Erythroblast (primary cell): ENCODE measurements at places on chromosomes 3 and 15.
A peak's percentile ranks its signal among the peaks of the same experiment; 100 is the strongest.

- DNase-seq: no peak
These were observed 80.0 kb downstream of the MITF start for GRCh38 chr3:69819282-69819681.

DNA sequence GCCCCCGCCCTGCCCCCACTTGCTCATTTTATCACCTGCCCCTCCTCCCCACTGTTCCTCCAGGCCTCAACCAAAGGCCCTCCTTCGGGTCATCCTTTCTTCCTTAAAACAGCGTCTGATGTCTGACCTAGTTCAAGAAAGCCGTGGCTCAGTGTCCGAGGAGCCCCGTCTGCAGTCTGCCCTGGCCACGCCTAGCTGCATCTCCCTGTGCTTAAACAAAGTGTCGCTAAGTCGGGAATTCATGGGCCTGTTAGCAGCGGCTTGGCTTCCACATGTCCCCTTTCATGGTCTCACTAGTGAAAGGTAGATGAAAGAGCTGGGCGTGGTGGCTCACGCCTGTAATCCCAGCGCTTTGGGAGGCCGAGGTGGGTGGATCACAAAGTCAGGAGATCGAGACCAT, 41.2 kb downstream of the TM2D3 start:
- DNase-seq: no peak

GRCh38 chr3:183515968-183516851, 39.3 kb downstream of the KLHL6 start:
- DNase-seq: no peak

- no peak for DNase-seq
These were observed 121.9 kb downstream of the CHST2 start for GRCh38 chr3:143241481-143241951.

DNA sequence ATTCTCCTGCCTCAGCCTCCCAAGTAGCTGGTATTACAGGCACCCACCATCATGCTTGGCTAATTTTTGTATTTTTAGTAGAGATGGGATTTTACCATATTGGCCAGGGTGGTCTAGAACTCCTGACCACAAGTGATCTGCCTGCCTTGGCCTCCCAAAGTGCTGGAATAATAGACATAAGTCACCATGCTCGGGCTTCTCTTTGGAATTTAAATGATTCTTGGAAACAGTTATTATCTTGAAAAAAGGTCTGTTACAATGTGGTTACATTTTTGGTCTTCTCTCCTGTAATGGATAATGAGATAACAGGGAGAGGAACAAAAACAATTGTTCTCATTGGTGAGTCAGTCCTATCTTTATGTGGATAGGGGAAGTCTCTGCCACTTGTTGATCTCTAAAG, 59.8 kb upstream of the AADACL2 start:
- no peak for DNase-seq

- no peak for DNase-seq
These were observed 79.1 kb upstream of the TUSC7 start for GRCh38 chr3:116630494-116630893.

DNA sequence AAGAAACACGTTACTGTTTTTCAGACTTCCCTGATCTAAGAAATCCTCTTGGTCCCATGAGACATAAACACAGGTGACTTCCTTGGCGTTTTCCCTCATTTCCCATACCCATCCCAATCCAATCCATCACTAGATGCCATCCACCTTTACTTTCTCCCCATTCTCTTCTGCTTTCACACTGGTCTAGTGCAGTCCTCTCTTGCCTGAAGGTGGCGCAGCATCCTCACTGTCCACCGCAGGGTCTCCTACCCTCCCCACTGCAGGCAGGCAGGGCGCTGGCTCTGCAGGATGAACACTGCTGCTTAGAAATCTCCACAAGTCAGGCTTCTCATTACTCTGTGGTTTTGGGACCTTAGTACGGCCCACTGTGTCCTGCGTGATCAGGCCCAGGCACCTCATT, 58.2 kb downstream of the RAB7A start:
- peak; percentile 61 for DNase-seq

GRCh38 chr3:193730976-193731375, 138.0 kb downstream of the OPA1 start:
- DNase-seq: no peak

GRCh38 chr15:88036154-88036839, 220.2 kb downstream of the NTRK3 start:
- DNase-seq: no peak

DNA sequence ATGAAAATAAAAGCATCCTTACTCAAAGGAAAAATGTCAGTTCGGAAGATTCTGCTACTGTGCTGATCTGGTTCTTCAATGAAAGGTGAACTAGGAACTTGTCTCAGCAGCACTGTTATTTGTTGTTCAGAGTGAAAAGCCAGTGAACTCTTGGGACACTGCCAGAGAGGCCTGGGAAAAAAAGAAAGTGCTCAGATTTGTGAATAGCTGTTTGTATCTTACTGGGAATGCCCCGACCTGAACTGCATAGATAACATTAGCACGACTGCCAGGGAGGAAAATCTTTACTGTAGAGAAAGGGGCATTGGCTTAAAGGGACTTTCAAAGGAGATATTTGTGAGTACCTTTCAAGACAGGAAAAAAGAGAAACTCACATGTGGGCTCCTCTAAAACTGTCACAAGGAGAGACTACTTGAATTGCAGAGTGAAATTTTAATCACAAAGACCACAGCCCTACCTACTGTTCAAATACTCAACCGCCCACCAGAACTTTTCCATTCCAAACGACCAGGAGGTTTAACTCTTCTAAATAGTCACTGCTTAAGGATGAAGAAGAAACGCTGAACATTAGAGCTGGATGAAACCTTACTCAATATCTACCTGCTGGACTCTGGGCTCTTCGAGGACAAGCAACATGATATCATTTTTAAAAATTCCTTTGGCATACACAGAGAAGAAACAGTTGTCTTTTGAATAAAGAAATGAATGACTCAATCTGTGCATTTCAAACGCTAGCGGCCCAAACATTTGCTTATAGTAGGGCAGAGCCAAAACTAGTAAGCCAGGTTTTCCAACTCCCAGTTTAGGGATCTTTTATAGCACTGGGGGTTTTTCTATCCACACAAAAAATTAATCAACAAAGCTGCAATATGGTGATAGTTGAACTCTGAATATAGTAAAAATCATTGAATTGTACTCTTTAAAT, 13.4 kb downstream of the TAMM41 start:
- no peak for DNase-seq

GRCh38 chr3:115254492-115255196, 107.6 kb upstream of the ZBTB20 start:
- DNase-seq: no peak

- peak; percentile 11 for DNase-seq
These were observed 11.6 kb downstream of the TAMM41 start for GRCh38 chr3:11835028-11835639.

- DNase-seq: no peak
These were observed 83.8 kb downstream of the MBNL1 start for GRCh38 chr3:152352554-152352953.
